Stimulated activated CD4-positive, alpha-beta T cell treated with anti-CD3 and anti-CD28 coated beads, Interleukin-12 subunit alpha, Interleukin-12 subunit beta, amount 100 ng/mL, for 4 hours (primary cell): ENCODE measurements at places on chromosomes 11 and 22.

DNA sequence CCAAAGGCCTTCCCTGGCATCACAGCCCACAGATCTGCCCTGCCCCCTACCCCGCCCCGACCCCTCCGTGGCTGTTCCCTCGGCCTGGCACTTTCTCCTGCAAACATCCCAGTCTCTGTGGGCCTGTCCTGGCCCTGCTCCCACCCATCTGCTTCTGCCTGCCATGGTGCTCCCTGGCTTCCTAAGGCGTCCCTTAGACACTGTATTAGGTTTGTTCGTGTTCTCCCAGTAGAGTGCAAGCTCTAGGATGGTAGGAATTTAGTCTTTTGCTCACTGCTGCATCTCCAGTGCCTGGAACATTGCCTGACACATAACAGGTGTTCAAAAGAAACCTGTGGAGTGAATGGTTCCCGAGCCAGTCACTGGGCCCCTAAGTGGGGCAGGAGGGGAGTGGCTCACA lies 69.6 kb upstream of the PITPNB start:
- DNase-seq, result no peak

GRCh38 chr22:36252754-36253522 lies at the start of gene APOL1:
TSS of gene APOL1 (plus strand) at chr22:36253133. CDS start at chr22:36254956, 1,823 bp downstream.
- no peak for DNase-seq

- DNase-seq, result no peak
These were observed 15.7 kb upstream of the NXPE4 start for GRCh38 chr11:114610984-114611944.

GRCh38 chr22:29772170-29772641 lies 5.0 kb downstream of the UQCR10 start:
- DNase-seq, result no peak

DNA sequence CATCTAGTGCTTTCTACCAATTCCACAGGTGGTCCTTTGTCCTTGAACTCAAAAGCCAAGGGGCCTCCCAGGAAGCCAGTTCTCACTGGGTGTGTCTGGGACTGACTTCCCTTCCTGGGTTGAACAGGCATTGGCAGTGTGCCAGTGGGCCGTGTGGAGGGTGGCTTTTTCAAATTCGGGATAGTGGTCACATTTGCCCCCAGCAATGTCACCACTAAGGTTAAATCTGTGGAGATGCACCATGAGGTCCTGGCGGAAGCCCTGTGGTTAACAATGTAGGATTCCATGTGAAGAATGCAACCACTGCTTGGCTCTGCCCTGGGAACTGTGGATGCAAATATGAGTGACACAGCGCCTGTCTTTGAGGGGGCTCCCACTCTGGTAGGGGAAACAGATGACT lies 53.2 kb upstream of the MTNR1B start:
- no peak for DNase-seq

DNA sequence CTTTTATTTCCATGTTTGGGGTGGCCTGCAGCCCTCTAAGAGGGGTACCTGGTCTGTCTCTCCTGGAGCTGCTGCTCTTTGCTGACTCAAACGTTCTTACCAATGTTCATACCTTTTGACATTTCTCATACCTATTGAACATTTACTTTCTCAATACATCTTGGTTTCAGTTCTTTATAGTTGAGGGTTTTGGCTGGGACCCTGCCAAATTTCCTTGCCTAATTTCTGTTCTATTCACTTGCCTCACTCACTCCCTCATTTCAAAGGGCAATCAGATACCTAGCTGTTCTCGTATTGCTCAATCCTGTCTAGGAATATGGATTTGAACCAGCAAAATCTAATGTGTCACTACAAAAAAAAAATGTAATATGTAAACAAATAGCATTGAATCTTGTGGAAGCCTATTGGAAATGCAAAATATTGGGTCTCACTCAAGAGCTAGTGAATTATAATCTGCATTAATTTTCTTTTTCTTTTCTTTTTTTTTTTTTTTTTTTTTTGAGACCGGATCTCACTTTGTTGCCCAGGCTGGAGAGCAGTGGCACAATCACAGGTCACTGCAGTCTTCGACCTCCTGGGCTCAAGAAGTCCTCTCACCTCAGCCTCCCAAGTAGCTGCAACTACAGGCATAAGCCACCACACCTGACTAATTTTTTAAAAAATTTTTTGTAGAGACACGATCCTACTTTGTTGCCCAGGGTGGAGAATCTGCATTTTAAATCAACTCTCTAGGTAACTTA lies 7.5 kb downstream of the OR6M1 start:
- no peak for DNase-seq

DNA sequence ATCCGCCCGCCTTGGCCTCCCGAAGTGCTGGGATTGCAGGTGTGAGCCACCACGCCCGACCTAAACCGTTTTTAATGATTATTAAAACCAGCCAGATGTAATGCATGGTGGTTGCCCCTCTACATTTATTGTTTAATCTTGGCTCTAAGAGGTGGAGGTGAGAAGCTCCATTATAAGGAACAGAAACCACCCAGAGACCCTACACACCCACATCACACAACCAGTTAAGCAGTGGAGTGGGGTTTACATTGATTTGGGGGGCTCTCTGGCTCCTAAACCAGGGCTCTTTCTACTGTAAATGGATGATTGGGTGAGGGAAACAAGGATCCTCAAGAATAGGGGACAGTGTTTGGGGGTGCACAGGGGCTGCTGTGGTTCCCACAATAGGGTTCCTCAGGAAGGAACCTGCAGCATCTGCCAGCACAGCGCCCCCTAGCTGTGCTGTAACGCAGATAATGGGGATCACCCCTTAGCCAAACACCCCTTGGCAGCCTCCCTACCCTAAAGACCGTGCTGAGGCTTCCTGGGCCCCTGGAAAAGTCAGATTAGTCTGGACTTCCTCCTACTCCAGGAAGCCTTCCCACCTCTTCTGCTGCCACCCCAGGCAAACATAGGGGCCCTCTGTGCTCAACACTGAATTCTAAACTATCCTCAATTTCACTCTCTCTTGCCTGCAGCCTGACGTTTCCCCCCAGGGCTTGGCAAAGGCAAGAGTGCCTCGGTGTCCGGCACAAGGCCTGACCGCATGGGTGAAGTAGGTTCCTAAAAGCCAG lies 2.4 kb downstream of the MPST start:
- DNase-seq, result peak; percentile 57

DNA sequence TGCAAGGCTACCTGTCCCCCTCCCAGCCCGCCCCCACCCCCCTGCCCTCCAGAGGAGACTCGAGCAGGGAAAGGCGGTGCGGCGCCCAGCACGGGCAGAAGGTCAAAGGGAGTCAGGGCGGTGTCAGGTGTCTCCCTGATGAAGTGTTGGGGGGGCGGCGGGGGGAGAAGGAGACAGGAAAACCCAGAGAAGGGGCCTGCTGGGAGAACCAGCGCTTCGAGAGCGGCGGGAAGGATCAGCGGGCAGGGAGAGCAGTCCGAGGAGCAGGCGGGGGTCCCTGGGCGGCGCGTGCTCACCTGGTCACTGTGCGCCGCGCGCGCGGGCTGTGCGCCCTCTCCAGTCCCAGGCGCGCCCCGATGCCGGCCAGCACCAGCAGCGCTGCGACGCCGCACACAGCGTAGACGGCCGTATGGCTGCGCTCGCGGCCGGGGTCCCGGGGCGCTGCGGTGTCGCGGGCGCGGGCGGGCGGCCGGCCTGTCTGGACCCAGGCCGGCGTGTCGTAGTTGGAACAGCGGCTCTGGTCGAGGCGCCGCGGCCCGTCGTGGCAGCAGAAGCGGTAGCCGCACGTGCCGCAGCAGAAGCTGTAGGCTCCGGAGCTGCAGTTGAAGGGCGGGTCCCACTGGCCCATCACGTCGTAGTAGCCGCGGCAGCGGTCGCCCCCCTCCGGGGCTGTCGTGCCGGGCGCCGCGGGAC lies 886 bp downstream of the SHISA8 start:
- DNase-seq, result no peak

DNA sequence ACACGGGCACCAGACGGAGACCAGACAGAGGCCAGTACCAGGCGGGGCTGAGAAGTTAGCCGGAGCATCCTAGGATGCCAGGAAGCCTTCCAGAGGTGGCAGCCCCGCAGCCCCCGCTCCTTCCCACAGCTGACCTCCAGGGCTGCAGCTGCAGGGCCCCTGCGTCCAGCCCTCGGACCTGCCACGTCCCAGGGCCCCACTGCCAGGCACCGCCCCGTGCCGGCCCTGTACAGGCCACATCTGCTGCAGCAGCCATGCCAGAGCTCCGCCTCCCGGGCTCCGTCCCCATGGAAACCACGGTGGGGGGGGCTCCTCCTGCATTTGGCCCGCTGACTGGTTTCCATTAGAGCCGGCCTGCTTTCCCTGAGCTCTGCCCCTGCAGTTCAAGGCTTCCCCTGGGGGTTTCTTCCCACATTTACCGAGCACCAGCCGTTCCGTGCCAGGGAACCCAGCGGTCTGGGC lies 62.5 kb upstream of the PPARA start:
- DNase-seq, result no peak

- no peak for DNase-seq
These were observed 18.8 kb downstream of the APOL4 start for GRCh38 chr22:36182857-36183256.

DNA sequence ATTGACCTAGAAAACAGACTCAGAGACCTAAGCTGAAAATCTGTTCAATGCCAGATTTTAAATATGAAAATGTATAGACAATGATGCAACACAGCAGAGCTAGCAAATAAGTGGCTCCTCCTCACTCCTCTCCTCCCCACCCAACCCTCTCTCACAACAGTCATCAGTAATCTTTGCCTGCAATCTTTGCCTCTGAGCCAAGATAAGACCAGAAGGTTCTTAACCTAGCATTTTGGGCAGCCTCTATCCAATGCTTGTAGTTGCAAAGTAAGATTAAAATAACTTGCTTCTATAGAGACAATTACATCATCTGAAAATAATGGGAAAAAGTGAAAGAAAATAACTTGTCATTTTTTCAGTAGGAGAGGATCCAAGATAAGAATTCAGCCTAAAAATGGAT lies 117.3 kb downstream of the PARVA start:
- DNase-seq, result no peak

- DNase-seq, result no peak
These were observed 138.5 kb downstream of the ARHGAP42 start for GRCh38 chr11:100825626-100826025.

- no peak for DNase-seq
These were observed 2.1 kb upstream of the PLXNB2 start for GRCh38 chr22:50309601-50309991.

DNA sequence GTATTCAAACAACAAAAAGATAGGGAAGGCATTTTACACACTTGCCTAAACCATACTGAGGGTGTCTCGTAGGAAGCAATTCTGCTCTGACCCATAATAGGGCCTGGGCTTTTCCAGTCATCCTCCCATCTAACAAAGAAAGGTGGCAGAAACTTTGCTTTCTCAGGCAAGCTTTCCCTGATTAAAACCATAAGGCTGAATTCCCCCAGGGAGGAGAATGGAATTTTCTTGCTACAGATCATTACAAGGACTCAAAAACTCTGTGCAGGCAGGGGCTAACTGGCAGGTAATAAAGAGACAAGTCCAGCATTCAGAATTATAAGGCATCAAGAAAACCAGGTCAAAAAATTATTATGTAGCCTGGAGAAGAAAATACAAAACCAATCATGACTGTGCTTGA lies 90.4 kb downstream of the RBFOX2 start:
- no peak for DNase-seq

- DNase-seq, result peak; percentile 49
These were observed 1.4 kb upstream of the STIM1 start for GRCh38 chr11:3853899-3854659.

- no peak for DNase-seq
These were observed 43.2 kb downstream of the LMO1 start for GRCh38 chr11:8220261-8221045.

DNA sequence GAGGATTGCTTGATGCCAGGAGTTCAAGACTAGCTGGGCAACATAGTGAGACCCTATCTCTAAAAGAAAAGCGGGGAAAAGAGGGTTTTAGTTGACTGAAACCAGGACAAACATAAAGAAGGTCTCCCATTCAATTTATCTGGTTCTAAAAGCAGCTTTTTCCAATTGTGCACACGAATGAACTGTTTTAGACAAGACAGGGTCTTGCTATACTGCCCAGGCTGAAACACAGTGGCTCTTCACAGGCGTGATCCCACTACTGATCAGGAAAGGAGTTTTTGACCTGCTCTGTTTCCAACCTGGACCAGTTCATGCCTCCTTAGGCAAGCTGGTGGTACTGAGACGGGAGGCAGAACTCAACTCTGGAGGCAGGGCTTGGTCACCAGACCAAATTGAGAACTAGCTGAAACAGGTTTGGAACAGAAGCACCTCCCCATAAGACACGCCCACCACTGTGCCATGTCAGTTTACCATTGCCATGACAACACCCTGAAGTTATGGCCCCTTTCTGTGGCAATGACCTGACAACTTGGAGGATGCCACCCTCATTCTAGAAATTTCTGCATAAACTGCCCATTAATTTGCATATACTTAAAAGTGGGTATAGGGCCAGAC lies 2.8 kb upstream of the NUCB2 start:
- no peak for DNase-seq

- DNase-seq, result no peak
These were observed 8.3 kb downstream of the GRK3 start for GRCh38 chr22:25572708-25573171.

DNA sequence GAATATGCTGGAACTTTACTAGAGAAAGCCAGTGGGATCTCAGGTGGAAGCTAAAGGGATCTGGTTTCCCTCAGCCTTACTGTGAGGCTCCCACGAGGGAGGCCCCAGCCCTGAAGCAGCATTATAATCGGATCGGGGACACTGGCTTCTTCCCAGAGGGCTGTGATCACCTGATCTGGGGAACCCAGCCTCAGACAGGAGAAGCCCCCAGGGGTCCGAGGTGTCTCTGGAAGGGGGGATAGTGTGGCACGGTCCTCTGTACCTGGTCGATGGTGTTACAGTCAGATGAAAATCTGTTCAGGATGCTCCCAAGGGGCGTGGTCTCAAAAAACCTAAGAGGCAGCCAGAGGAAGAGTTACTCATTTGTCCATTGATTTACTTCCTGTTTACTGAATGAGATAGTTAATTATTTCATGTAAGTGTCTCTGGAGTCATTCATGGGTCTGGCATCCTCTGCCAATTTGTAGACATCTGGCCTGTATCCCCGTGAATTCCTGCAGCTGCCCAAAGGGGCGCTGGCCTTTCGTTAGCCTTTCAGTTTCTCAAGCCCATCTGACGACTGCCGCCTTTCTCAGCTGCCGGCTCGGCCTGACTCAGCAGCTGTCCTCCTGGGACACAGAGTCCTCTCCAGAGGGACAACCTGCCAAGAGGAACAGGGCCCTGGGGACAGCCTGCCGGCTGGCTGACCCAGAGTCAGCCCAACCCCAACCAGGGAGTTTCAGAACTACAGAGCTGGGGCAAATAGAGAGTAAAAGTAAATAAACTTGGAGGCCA lies 17.0 kb upstream of the KCNJ11 start:
- no peak for DNase-seq

DNA sequence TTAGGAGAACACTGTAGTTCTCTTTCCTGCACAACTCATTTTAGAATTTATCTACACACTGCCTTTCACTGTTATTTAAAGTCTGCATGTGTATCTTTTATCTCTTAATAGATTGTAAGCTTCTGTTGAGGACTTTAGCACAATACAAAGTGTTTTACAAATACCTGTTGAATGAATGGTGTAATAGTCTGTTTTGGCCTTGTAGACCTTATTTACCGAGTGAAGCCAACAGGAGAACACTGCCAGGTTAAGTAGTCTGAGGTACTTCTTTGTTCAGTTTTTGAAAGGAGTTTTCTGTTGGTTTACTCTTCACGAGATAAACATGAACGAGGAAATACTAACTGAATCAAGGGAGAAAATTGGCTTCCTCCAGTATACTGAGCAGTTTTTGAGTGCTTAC lies 31.0 kb downstream of the SIK2 start:
- no peak for DNase-seq
